Dorsolateral prefrontal cortex (tissue), 122 donors: ENCODE measurements at places on chromosomes 3 and 15.

- DNase-seq: no peak
Observed at GRCh38 chr3:189756582-189757078, 125.4 kb downstream of the TP63 start.

DNA sequence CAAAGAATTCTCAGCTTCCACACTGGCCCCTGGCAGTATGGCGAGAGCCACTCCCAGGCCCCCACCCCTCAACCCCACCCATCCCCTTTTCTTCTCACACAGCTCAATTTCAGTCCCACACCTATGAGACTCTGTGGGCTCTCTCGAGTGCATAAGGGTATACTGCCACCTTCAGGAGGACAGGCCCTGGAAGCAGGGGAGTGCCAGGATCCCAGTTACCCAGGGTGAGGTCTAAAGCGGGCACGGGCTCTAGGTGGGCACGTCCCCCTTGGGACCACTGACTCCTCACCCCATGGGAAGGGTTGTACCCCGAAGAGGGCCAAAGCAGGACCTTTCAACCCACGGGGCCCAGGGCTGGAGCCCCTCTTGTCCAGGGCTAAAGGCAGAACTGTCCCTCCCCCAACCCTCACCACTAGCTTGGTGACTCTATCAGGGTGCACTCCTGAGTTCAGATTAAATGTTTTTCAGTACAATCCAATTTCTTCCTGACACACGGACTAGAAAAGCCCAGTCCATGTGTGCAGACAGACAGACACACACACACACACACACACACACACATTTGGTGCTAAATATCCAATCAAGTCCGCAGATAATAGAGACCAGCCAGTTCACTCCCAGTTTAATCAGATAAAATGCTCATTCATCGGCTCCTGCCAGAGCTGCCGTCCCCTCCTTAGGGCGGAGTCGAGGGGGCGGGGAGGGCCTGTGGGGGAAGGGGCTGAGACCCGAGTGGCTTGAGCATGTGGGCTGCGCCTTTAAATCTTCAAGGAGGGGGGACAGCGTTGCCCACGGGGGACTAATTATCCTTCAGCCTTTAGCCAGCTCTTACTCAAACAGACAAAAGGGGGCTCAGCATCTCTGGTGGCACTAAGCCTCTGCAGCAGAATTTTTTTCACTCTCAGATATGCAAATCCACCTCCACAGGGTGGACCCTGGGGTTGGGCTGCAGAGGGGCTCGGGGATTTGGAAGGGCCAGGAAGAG is 59.3 kb downstream of the CYP11A1 start:
- peak; percentile 61 for DNase-seq

DNA sequence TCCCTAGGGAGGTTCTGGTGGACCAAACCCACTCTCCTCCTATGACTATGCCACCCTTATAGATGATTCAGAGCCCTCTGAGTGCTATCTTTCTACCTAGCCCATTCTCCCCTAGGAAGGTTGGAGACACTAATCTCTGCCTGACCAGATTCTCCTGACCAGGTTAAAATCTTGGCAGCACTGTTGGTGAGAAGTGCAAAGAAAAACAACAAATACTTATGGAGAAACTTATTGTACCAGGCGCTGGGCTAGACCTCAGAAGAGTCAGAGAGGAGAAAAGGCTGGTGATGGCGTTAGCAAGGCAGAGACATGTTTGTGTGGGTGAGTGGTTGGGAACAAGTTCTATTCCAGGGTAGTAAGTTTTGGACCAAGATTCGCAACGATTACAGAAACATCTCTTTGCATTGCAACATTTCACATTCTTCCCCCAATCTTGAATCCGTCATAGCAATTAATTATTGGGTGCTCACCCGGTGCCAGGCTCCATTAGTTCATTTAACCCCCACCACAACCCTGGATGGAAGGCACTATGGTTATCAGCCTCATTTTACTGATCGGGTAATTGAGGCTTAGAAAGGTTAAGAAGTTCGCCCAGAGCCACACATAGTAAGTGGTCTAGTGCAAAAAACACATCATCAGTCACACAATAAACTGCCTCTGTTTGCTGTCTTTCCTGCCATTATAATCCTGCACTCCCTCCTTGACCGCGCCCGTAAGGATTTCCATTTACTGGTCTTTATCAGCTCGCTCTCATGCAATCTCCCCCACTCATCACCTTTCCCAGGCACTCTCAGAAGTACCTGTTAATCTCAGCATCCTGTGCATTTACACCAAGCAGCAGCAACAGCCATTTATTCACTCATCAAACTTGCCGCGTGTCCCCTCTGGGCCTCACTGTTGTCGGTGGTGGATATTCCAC is 655 bp upstream of the TSPAN3 start:
- DNase-seq: no peak

- peak; percentile 50 for DNase-seq
Observed at GRCh38 chr15:77030048-77030927, 35.4 kb downstream of the PSTPIP1 start.

GRCh38 chr3:179956416-179956830 is 80.3 kb downstream of the PEX5L start:
- no peak for DNase-seq

- no peak for DNase-seq
Observed at GRCh38 chr3:169813757-169814517, 1.2 kb upstream of the LRRC34 start.

GRCh38 chr3:188936597-188937107 is 235.1 kb upstream of the TPRG1 start:
- DNase-seq: no peak
